Uterine smooth muscle cell (primary cell): ENCODE measurements at places on chromosomes 3 and 15. TPM values are rescaled to one million over a fixed set of nuclear protein-coding genes. Genes with fewer than 3 reads are reported as not detected.

The GP5 gene
- under 0.01 TPM in 1 of 2 replicates, not detected in the other for total RNA-seq

The ABHD6 gene
- 7.6 and 11.4 TPM in 2 replicates for total RNA-seq

The ZCWPW2 gene
- total RNA-seq: 0.22 and 0.87 TPM in 2 replicates

The DAPK2 gene
- 4.2 and 5.8 TPM in 2 replicates for total RNA-seq

The FSTL1 gene
- total RNA-seq: 588 and 921 TPM in 2 replicates

The VGLL3 gene
- total RNA-seq: 11.2 and 25.5 TPM in 2 replicates

The CHRD gene
- total RNA-seq: 7.4 and 9.3 TPM in 2 replicates

The LMCD1 gene
- total RNA-seq: 13.4 and 35.6 TPM in 2 replicates

The APOD gene
- total RNA-seq: 0.11 and 0.37 TPM in 2 replicates

The SLC24A5 gene
- not detected in 2 replicates for total RNA-seq

The DET1 gene
- 8.9 and 9.4 TPM in 2 replicates for total RNA-seq

The KIF9 gene
- total RNA-seq: 3.2 TPM in 2 replicates

The ABI3BP gene
- total RNA-seq: 7.0 and 11.5 TPM in 2 replicates

The TMEM40 gene
- not detected in 2 replicates for total RNA-seq

The MYO5C gene
- total RNA-seq: under 0.01 and 0.22 TPM in 2 replicates

The SIDT1 gene
- total RNA-seq: not detected in 2 replicates

The SHC4 gene
- 1.5 and 1.7 TPM in 2 replicates for total RNA-seq

The CTXND1 gene
- under 0.01 TPM in 2 replicates for total RNA-seq

The MFAP1 gene
- 31.2 and 37.8 TPM in 2 replicates for total RNA-seq

The TMIE gene
- total RNA-seq: under 0.01 and 0.12 TPM in 2 replicates

The IGSF11 gene
- total RNA-seq: 0.37 TPM in 1 of 2 replicates, not detected in the other

The GOLGA6L10 gene
- 0.11 and 1.00 TPM in 2 replicates for total RNA-seq

The GADL1 gene
- total RNA-seq: under 0.01 TPM in 1 of 2 replicates, not detected in the other

The DTWD1 gene
- 35.7 and 37.0 TPM in 2 replicates for total RNA-seq

The ZNF662 gene
- 1.9 and 2.4 TPM in 2 replicates for total RNA-seq

The CLDN16 gene
- total RNA-seq: 0.12 TPM in 1 of 2 replicates, not detected in the other

The TMEM158 gene
- total RNA-seq: 277 and 375 TPM in 2 replicates

The IL5RA gene
- total RNA-seq: not detected in 2 replicates

The GRK7 gene
- under 0.01 TPM in 1 of 2 replicates, not detected in the other for total RNA-seq

The ENTPD3 gene
- total RNA-seq: not detected in 2 replicates

The TUBGCP4 gene
- 15.1 and 16.7 TPM in 2 replicates for total RNA-seq

The FILIP1L gene
- 15.8 and 24.0 TPM in 2 replicates for total RNA-seq

The PRSS50 gene
- 0.12 TPM in 1 of 2 replicates, not detected in the other for total RNA-seq

The STRIT1 gene
- total RNA-seq: not detected in 2 replicates

The SPATA12 gene
- total RNA-seq: 0.11 TPM in 1 of 2 replicates, not detected in the other

The FRG2C gene
- total RNA-seq: not detected in 2 replicates

The ADPRH gene
- total RNA-seq: 4.5 and 8.1 TPM in 2 replicates

The PTH1R gene
- total RNA-seq: 1.00 and 1.1 TPM in 2 replicates

The KBTBD8 gene
- 3.2 and 4.0 TPM in 2 replicates for total RNA-seq

The SCN5A gene
- 0.66 and 0.75 TPM in 2 replicates for total RNA-seq

The CLCN2 gene
- total RNA-seq: 2.7 and 4.1 TPM in 2 replicates

The HHATL gene
- not detected in 2 replicates for total RNA-seq

The IL20RB gene
- 1.8 and 3.2 TPM in 2 replicates for total RNA-seq

The CADPS gene
- 11.9 and 32.5 TPM in 2 replicates for total RNA-seq

The USP8 gene
- 56.9 and 57.0 TPM in 2 replicates for total RNA-seq

The IGF2BP2 gene
- 50.6 and 52.6 TPM in 2 replicates for total RNA-seq
